CD8-positive, alpha-beta T cell (primary cell): ENCODE measurements at places on chromosomes 5 and 9. TPM values are rescaled to one million over a fixed set of nuclear protein-coding genes. Genes with fewer than 3 reads are reported as not detected.

DNA sequence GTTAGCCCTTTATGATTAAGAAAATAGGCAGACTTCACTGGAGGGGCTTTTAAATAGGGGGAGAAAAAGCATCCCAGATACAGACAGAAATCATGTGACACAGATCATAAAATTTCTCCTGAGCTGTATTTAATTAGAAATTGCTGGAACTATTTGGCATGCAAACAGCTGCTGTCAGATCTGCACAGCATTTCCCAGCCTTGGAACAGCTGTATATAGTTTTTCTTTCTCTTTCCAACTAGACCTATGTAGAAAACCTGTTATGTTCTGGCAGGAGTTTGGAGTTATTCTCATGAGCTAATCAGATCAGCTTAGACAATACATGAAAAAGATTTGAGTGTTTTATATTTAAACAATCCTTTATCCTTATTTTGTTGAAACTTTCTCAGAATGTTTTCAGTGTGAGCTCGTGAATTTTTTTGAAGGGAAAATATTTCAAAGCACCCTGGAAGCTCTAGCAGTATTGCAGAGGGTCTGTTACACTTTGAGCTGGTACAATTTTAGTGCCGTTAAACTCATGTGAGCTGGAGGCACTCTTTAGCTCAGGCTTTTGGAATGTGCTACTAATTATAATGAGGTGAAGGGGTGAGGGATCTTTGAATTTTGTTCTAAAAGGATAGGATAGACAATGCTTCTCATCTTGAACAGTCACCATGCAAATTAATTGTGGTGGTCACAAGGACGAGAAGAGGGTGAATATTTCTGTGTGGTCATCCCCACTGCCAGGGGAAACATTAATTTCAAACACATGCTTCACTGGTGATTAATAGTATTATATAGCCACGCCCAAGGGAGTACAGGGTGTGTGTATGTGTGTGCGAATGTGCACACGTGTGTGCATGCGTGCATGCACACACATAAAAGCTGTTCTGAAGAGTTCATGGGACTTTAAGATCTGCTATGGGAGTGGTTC lies 239.4 kb upstream of the FBXL7 start:
- no peak for DNase-seq

GRCh38 chr5:142609142-142609541 lies 76.7 kb downstream of the FGF1 start:
- DNase-seq = no peak

DNA sequence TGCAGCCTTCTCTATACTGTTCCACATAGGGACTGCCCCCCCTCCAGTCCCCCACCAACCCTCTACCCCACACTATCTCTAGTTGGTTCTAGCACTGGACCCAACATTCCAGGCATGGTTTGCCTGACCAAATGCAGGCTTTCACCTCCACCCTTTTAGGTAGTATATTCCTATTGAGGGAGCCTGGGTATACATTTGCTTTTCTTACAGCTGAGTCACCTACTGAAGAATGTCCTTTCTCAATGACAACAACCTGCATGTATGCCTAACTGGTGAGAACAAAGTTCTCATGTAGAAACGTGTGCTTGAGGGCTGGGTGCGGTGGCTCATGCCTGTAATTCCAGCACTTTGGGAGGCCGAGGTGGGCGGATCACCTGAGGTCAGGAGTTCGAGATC lies 8.2 kb downstream of the TNIP1 start:
- no peak for DNase-seq

Gene LHX3
- 0.14 TPM for total RNA-seq

DNA sequence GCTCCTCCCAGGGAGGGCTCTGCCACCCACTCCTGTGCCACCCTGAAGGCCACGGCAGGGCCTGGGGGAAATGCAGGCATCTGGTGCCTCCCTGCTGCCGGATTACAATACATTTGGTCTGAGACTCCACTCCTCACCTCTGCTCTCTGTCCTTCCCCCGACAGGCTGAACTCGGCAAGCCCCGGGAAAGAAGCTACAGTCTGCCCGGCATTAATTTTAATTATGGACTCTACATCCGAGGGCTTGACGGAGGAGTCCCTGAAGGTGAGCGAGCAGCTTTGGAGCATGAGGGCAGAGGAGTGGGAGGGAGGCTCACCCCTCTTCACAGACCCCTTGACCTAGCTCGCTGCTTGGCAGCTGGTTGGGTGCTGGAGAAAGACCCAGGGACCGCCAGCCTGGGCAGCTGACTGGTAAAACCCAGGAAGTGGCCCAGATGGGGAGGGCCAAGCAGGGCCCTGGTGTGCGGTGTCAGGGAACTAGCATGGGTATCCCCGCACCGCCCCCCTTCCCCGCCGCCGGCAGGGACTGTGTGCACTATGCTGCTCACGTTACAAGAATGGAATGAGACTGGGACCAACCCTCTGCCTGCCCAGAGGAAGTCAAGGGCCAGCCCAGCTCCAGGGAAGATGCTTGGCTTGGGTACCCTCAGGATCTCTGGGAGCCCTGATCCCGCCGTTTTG lies 83.7 kb upstream of the BARHL1 start:
- DNase-seq = no peak

- no peak for DNase-seq
Measured at GRCh38 chr5:86038566-86038965, 579.2 kb upstream of the COX7C start.

- no peak for DNase-seq
Measured at GRCh38 chr9:29717631-29718030, 2144.3 kb upstream of the C9orf72 start.

Gene ANKRD34B
- not detected for total RNA-seq

Gene TMEFF1
- not detected for total RNA-seq

DNA sequence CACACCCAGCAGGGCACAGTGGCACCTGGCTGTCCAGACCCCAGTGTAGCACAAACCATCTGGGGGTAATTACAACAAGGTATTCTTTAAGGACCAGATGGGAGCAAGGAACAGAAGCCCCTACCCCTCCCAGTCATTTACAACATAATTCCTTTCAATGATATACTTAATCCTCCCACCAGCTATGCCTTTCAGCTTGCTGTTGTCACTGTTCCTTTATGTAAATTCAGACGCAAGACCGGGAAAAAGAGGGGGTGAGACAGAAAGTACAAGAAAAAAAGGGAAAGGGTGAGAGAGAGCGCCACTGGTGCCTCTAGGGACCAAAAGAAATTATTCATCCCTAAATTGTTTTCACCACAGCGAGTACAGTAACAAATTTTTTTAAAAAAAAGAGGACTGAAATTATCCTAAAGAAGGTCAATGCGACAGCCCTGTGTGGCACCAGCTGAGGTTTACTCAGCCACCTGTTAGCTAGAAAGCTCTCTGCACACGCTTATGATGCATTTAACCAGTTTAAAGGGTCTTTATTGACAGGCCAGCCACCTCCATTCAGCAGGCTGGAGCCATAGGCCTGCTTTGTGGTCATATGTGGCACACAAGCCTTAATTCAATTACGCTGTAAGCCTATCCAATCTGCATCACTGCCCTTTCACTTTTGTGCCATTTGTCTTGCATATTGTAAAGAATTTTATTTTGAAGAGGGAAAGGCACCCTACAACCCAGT lies 210.2 kb upstream of the ISL1 start:
- no peak for DNase-seq

GRCh38 chr9:99262949-99263418 lies 40.9 kb downstream of the SEC61B start:
- DNase-seq = no peak

- DNase-seq = no peak
Measured at GRCh38 chr9:120655005-120655622, 59.2 kb downstream of the MEGF9 start.

Gene ABLIM3
- not detected for total RNA-seq

- DNase-seq = no peak
Measured at GRCh38 chr9:98977813-98978212, 34.1 kb downstream of the COL15A1 start.

DNA sequence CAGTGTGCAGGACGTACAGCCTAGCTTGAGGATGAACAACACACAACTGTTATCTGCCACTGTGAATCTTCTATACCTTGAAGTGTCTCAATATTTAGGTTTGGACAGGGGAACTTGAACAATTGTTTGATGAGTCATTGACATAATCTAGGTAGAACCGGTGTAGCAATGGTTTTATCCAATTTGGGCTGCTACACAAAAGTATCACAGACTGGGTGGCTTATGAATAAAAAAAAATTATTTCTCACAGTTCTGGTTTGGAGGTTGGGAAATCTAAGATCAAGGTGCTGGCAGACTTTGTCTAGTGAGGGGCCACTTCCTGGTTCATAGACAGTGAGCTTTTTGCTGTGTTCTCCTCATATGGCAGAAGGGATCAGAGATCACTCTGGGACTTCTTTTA lies 359.7 kb downstream of the HCN1 start:
- no peak for DNase-seq

DNA sequence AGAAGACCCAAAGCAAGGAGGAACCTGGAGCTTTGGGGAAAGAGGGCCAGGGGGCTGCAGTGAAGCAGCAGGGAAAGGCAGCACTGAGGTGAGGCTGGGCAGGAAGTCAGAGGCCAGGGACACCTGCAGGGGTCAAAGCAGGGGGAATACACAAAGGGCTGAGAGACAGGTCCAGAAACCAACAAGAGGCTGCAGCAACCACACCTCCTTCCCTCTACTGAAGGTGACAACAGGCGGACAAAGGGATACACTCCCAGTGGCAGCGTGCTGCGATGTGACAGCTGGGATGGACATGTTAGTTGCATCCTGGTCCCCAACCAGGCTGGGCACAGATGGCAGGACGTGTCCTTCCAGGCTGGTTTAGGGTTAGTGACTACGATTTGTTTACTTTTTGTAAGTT lies 12.6 kb downstream of the CFAP77 start:
- DNase-seq = no peak

Gene PCDHAC1
- total RNA-seq = not detected
